ENCODE measurements at places on chromosomes 2 and 18. TPM values are rescaled to one million over a fixed set of nuclear protein-coding genes. Genes with fewer than 3 reads are reported as not detected.

Gene PLGLB1
- 0.40 TPM for total RNA-seq

Gene CFAP221
- 0.13 TPM for total RNA-seq

Gene KLHL14
- total RNA-seq: not detected

Gene GCKR
- total RNA-seq: 8.5 TPM

Gene PIEZO2
- total RNA-seq: 5.3 TPM

Gene ARL5A
- total RNA-seq: 56.0 TPM

Gene ALPI
- total RNA-seq: not detected

Gene RAB31
- 55.3 TPM for total RNA-seq

Gene GALNT13
- 0.20 TPM for total RNA-seq

Gene LRRC30
- not detected for total RNA-seq

Gene ACADL
- total RNA-seq: 0.33 TPM

Gene RAD51AP2
- total RNA-seq: not detected

Gene C2orf15
- total RNA-seq: not detected

Gene DCC
- not detected for total RNA-seq

Gene SIX3
- not detected for total RNA-seq

Gene YPEL5
- total RNA-seq: 110 TPM

Gene SLC23A3
- 8.1 TPM for total RNA-seq

Gene UGT1A3
- not detected for total RNA-seq

Gene SETBP1
- 3.3 TPM for total RNA-seq

Gene C1GALT1C1L
- total RNA-seq: 0.20 TPM

Gene TTN
- 3.3 TPM for total RNA-seq

Gene NYAP2
- not detected for total RNA-seq

Gene CHST9
- total RNA-seq: not detected

Gene MC2R
- total RNA-seq: not detected

Gene ARL4C
- total RNA-seq: 79.7 TPM

Gene C2orf78
- not detected for total RNA-seq

Gene TANC1
- total RNA-seq: 40.1 TPM

Gene NOL4
- total RNA-seq: not detected

Measured in smooth muscle cell of the pulmonary artery (primary cell).